ENCODE measurements at places on chromosomes 1 and 21.

GRCh38 chr1:206916000-206916709, 5.6 kb downstream of the FCMR start:
- DNase-seq = no peak

DNA sequence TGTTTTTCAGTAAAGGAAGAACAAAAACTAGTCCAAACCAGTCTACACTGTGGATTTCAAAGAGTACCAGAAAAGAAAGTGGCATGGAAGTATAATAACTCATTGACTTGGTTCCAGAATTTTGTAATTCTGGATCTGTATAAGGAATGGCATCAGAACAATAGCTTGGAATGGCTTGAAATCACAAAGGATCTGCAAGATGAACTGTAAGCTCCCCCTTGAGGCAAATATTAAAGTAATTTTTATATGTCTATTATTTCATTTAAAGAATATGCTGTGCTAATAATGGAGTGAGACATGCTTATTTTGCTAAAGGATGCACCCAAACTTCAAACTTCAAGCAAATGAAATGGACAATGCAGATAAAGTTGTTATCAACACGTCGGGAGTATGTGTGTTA, 21.3 kb downstream of the CHODL start:
- no peak for DNase-seq

DNA sequence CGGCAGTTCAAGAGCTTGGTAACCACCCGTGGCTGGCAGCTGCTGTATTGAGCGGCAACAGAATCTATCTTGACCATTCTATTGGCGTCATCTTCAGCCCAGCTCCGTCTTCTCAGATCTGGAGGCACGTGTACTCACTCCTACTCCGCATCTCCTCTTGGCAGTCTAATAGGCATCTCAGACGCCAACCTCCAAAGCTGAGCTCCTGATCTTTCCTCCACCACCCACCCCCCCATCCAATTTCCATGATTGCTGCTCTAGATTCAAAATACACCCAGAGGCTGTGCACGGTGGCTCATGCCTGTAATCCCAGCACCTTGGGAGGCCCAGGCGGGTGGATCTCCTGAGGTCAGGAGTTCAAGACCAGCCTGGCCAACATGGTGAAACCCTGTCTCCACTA, 84.6 kb upstream of the CASZ1 start:
- no peak for DNase-seq

GRCh38 chr1:201713086-201713810, 115.7 kb upstream of the IPO9 start:
- peak; percentile 99 for DNase-seq

- no peak for DNase-seq
Measured at GRCh38 chr1:63134501-63135173, 187.7 kb upstream of the FOXD3 start.

DNA sequence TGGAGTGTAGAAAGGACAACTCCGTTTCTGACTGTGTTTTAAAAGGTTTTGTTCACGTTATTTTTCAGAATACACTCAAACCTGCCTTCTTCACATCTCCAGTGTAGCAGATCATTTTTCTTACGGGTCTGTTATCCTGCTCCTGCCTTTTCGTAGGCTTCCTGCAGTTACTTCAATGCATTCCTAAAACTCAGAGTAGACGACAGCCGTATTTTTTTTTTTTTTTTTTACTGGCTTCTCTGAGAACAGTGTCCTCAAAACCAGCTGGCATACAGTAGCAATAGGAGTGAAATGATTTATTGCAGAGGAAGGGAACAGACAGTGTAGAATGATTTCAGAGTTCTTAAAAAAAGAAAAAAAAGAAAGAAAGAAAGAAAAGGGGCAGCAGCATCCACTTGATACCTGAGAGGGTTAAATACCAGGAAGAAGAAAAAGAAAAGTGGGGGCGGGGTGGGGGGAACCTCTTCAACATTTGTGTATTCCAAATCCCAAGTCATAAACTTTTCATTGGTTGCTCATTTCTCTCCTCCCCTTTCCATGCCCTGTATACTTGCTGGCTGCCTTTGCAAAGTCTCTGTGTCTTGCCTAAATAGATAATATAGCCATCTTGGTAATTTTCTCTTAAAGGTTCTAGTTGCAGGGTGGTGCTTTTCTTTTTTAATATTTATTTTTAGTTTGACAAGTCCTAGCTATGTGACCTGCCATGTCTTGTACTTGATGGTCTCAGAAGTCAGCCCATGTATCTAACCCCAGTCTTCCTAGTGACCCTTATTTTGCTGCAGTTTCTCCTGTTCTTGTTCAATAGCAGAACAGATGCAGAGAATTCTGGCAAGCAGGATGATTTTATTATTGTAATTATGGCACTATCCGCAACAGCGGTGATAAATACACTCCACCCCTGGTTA, 2.8 kb downstream of the TGFB2 start:
- peak; percentile 83 for DNase-seq

- DNase-seq = peak; percentile 69
Measured at GRCh38 chr1:226862890-226863289, 7.5 kb upstream of the PSEN2 start.

DNA sequence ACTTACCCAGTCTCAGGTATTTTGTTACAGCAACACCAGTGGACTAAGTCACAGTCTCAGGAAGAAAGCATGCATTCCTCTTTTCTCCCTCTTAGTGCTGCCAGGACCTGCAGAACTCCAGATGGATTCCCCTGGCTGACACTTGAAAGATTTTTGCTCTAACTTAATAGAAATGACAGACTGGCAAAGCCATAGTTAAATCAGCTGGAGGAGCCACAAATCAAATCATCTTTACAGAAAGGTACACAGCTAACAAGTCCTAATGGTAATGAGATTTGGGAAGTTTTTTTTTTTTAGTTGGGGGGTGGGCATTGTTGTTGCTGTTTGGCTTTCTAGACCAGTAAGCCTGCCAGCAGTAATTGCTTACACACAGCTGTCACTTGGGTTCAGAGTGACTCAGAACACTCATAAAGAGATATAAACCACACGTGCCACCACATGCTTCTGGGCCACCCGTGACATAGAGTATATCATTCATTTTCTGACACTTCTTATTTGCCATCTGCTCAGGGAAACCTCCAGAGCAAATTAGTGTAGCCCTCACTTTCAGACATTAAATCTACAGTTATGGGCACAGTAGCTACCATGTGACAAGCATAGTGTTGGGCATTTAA, 72.4 kb downstream of the FH start:
- DNase-seq = no peak

- DNase-seq = no peak
Measured at GRCh38 chr1:91807921-91808620, 77.9 kb downstream of the TGFBR3 start.

GRCh38 chr1:83800066-83800465, 198.9 kb downstream of the TTLL7 start:
- no peak for DNase-seq

GRCh38 chr1:205267306-205267902, 39.7 kb downstream of the TMCC2 start:
- no peak for DNase-seq

DNA sequence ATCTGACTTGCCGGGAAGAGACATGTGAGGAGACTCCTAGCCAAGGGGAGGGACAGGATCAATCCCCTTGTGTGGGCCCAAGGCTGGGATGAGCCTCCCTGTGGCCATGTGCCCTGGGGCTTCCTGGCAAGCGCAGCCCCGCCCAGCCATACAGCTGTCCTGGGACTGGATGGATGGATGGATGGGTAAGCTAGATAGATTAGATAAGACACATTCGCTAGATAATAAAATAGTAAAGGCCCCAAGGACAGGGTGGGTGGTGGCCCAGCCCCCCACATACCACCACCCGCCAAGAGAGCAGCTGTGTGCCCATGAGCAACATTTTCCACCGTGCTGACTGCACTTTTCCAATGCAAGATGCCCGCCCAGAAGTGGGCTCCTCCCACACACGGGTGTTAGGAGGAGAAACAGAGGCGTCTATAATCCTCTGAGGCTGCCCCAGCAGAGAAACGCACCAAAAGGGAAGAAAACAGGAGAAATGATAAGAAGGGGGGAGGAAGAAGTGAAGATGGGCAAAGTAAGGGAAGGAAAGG, 25.1 kb downstream of the ZBTB17 start:
- peak; percentile 75 for DNase-seq

- peak; percentile 41 for DNase-seq
Measured at GRCh38 chr1:27395441-27396195, 3.2 kb downstream of the GPR3 start.

GRCh38 chr1:55519937-55520683, 304.9 kb upstream of the USP24 start:
- DNase-seq = peak; percentile 19

GRCh38 chr21:39073063-39073462, 110.2 kb downstream of the PSMG1 start:
- DNase-seq = no peak

DNA sequence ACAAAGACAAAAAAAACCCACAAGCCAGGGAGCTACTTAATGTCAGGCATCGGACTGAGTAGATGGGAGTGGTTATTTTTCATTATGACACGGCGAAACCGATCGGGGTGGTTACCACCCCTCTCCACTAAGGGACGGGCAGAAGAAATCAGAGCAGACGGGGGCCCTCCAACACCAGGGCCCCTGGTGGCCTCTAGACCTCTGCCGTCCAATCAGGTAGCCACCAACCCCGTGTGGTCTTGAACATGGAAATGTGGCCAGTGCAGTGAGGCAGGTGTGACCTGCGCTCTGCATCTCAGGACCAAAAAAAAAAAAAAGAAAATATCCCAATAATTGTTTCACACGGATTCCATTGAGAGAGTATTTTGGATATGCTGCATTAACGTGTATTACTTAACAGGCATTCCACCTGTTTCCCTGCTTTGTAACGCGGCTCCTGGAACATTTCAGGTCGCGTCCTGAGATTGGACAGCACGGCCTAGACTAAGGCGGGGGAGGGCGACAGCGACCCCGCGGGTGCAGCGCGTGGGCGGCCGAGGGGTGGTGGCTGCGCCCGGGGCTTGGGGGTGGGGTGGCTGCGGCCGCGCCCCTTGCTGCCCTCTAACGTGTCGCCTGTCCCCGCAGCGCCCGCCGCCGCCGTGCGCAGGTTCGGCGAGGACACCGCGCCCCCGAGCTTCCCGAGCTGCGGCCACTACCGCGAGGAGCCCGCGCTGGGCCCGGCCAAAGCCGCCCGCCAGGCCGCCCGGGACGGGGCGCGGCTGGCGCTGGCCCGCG, 48.3 kb downstream of the SIM2 start:
- no peak for DNase-seq

- no peak for DNase-seq
Measured at GRCh38 chr1:108121358-108122143, 78.6 kb downstream of the SLC25A24 start.

GRCh38 chr1:176954242-176954641, 210.3 kb downstream of the ASTN1 start:
- no peak for DNase-seq

DNA sequence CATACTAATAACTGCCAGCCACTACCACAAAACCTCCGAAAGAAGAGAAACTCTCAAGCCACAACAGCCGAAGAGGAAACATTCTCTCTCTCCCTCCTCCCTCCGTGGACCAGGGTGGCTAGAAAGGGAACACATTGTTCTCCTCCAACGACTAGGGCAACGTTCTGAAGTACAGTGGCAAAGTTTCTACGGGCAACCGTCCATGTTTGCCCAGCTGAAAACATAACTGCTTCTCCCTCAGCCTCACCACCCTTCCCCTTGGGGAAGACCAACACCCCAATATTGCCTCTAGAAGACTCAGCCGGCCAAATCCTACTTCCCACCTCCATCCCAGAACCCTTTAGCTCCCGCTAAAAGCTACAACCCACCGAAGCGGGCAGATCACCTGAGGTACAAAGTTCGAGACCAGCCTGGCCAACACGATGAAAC, 2.0 kb downstream of the GLUL start:
- DNase-seq = peak; percentile 14

GRCh38 chr1:173354937-173355280, 122.2 kb upstream of the PRDX6 start:
- DNase-seq = no peak

GRCh38 chr1:229068270-229068987, 202.5 kb upstream of the RAB4A start:
- peak; percentile 27 for DNase-seq

GRCh38 chr1:211497489-211498045, 5.6 kb upstream of the RD3 start:
- no peak for DNase-seq

DNA sequence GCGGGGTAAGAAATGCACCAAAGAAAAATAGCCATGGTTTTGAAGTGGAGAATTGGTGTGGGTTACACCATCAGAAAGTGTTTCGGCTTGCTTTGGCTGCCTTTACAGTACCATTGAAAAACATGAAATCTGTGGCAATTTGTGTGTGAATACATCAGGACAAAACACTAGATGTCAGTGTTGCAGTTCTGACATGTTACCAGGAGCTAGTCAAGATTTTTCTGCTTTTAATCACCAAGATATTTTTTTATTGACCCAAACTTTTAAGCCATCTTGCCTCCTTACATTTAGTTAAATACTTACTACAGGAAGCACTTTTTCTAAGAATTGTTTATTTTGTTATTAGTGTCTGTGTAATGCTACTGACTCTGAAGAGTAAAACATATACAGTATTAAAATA, 14.3 kb downstream of the RRP15 start:
- DNase-seq = peak; percentile 72

GRCh38 chr1:34409689-34410229, 233.1 kb downstream of the C1orf94 start:
- no peak for DNase-seq

GRCh38 chr1:7380712-7381111, 390.4 kb upstream of the VAMP3 start:
- DNase-seq = no peak

GRCh38 chr1:21667348-21668231, 1.6 kb downstream of the RAP1GAP start:
- DNase-seq = no peak

- no peak for DNase-seq
Measured at GRCh38 chr1:217867446-217867995, 236.4 kb downstream of the SPATA17 start.

- peak; percentile 79 for DNase-seq
Measured at GRCh38 chr21:26845066-26845758, at the start of gene ADAMTS1. TSS of gene ADAMTS1 (minus strand) at chr21:26845409. CDS start at chr21:26844954, 455 bp downstream.

GRCh38 chr1:227330279-227331076, 12.2 kb upstream of the CDC42BPA start:
- peak; percentile 73 for DNase-seq

Data from iris pigment epithelial cell (primary cell).